HS-27A (cell line): ENCODE measurements at places on chromosomes 2 and 18.

- DNase-seq, result no peak
These were observed 558 bp upstream of the NEMP2 start for GRCh38 chr2:190535121-190535439.

- no peak for DNase-seq
These were observed 156.4 kb downstream of the SMAD7 start for GRCh38 chr18:48794251-48794970.

- no peak for DNase-seq
These were observed 3.6 kb upstream of the DOK6 start for GRCh38 chr18:69397096-69397495.

GRCh38 chr2:98857001-98857400 lies 79.0 kb downstream of the CRACDL start:
- no peak for DNase-seq

DNA sequence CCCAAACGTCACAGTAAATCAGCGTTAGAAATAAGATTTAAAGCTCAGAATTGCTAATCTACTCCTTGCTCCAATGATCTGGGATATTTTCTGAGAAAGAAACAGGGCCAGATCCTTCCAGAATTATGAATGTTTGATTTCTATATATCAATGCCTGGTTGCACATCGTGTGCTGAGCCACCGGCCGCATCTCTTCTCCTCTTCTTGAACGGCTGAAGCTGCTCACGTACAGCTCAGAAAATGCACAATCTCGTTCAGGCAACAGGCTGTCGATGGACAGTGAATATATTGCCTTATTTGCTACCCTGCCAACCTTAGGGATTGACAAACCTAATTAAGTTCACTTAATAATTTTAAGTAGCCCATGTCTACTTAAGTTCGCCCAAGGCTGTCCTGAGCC lies 169.5 kb downstream of the CLIP4 start:
- DNase-seq, result no peak

DNA sequence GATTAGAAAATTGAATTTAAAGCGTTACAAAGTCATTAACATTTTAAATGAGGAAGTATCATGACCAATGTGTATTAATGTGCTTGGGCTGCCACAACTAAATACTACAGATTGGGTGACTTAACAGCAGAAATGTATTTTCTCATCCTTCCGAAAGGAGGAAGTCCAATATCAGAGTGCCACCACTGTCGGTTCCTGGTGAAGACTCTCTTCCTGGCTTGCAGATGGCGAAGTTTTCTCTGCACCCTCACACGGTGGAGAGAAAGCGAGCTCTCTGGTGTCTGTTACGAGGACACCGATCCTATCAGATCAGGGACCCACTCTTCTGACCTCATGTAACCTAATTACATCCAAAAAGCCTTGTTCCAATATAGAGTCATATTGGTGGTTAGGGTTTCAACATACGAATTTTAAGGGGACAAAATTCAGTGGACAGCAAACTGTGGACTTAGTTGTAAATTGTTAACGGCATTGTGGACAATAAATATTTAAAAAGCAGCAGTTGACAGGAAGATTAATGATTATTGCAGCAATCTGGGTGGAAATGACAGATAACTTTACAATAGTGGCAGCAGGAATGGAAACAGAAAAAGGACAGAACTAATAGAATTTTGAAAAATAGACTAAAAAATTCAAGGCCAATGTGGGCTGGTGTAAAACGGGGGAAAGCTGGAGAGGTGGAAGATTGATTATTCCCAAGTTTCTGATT lies 35.1 kb upstream of the CYRIA start:
- DNase-seq, result no peak

DNA sequence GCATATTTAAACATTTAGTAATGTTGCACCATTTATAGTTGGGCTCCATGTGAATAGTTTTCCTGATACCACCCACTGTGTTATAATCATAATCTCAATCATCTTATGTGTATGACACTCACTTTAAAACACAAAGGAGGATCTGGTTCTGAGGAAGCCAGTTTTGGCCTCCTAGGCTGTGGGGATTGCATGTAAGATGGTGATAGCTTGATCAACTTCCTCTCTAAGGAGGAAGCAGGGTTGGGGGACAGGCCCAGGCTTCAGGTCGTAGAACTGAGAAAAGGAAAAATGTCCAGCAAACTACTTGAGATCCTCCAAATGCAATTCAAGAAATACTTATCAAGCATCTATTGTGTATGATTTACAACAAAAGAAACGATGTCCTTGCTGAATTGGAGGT lies 4.9 kb upstream of the PPM1B start:
- no peak for DNase-seq

- DNase-seq, result no peak
These were observed 63.8 kb upstream of the GPR45 start for GRCh38 chr2:105177536-105178254.

DNA sequence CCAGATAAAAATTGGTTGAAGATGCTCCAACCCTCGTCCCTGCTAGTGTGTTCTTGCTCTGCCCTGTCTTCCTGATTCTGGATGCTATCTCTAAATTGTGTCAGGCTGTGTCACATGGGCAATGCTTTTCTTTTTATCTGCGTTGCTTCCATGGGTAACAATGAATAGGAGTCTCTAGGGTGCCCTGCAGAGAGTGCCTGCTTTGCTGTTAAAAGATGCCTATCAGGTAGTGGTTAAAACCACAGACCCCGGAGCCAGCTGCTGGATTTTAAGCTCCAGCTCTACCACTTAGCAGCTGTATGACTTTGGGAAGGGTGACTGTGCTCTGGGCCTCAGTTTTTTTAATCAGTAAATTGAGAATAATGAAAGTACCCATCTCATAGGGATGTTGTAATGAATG lies 340.3 kb downstream of the PLCL1 start:
- DNase-seq, result no peak

- DNase-seq, result no peak
These were observed 543 bp downstream of the HADHB start for GRCh38 chr2:26245231-26245732.

DNA sequence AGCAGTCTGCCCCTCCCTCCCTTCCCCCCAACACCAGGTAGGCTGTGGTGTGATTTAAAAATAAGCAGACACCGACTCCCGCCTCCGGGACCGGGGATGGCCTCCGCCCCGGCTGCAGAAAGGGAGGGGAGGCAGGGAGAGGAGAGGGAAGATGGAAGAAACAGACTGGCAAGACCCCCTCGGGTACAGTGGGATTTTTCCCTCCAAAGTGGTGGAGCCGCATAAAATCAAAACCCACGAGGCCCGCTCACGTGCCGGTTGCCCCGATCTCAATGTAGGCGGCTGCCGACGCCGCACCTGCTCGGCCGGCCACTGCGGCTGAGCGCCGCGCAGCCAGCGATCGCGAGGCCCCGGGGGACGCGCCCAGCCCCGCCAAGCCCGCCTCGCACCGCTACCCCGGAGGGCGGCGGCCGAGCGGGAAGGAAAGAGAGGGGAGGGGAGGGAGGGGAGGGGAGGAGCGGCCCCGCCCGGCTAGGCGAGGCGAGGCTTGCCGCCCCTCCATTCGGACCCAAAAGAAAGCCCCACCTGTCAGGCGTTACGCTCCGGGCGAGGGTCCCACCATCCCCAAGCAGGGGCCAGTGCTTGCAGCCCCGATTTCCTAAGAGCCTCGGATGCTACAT lies 811 bp downstream of the ADD2 start:
- no peak for DNase-seq

DNA sequence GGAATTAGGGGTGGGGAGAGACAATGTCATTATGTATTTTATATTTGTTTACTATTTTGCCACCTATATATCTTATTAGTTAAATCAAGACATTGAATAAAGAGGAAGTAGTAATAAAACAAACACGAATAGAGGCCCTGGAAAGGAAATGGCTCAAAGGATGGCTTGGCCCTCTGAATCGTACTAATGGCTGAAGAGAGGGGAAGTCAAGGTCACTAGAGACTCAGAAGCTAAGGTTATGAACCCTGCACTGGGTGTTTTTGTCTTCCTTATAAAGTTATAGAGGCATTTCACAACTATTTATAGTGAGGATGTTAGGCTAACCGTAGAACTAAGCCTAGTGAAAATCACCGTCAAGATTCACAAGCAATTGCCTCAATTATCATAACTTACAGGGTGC lies 685.9 kb downstream of the ARHGAP15 start:
- no peak for DNase-seq

GRCh38 chr2:65608916-65609315 lies 176.5 kb upstream of the SPRED2 start:
- DNase-seq, result no peak

- no peak for DNase-seq
These were observed 288.1 kb downstream of the TMX3 start for GRCh38 chr18:68426731-68427315.

GRCh38 chr2:241577413-241578122 lies 19.0 kb downstream of the BOK start:
- no peak for DNase-seq

- DNase-seq, result no peak
These were observed 2186.3 kb upstream of the CELF4 start for GRCh38 chr18:39751921-39752320.

DNA sequence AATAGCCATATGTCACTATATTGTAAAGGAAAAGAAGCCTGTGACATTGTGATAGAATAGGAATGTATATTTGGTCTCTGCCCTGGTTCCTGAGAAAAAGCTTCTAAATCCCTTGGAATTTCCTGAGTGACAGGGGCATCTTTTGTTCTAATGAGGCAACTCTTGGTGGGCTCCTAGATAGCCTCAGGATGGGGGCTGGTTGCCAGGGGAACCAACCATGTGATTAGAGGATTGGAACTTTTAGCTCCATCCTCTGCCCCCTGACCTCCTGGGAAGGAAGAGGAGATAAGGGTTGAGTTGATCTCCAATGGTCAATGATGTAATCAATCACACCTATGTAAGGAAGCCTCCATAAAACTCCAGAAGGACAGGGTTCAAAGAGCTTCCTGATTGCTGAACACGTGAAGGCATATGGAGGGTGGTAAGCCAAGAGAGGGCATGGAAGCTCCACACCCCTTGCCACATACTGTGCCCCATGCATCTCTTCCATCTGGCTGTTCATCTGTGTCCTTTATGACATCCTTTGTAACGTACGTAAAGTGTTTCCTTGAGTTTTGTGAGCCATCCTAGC lies 2.9 kb upstream of the ME2 start:
- DNase-seq, result no peak

DNA sequence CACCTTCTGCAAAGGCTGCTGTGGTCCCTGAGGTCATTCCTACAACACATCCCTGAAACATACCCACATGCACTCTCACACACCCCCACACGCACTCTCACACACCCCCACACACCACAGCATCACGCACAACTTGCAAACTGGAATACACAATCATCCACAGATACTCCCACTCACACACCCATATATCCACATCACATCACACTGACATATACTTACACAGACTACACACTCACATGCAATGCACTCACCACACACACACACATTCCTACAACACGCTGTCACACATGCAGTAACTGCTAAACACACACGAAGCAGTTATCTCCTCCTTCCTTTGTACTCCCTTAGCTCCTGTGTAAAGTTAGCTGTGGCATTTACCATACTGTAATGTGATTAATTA lies 57.1 kb upstream of the PKDCC start:
- DNase-seq, result no peak

DNA sequence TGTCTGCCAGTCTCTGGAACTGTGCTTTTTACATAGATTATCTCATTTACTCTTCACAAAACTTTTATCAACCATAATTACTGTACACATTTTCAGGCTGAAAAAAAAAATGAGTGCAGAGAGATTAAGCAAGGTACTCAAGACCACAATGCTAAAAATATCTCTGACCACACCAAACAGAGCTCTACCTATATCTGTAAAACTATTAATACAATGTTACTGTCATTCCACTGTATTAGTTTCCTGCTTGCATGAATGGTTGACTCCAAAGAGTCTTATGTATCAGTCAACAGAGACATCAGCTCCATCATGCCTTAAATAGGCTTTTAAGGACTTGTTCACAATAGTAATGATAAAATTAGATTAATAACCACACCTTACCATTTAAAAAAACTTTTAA lies 134.7 kb upstream of the CCDC150 start:
- no peak for DNase-seq

- no peak for DNase-seq
These were observed 127.1 kb upstream of the TANK start for GRCh38 chr2:161033059-161033660.

- DNase-seq, result peak; percentile 90
These were observed 15.1 kb downstream of the SH2D6 start for GRCh38 chr2:85433511-85434089.

- DNase-seq, result no peak
These were observed 14.2 kb downstream of the SEPTIN2 start for GRCh38 chr2:241329669-241330615.

DNA sequence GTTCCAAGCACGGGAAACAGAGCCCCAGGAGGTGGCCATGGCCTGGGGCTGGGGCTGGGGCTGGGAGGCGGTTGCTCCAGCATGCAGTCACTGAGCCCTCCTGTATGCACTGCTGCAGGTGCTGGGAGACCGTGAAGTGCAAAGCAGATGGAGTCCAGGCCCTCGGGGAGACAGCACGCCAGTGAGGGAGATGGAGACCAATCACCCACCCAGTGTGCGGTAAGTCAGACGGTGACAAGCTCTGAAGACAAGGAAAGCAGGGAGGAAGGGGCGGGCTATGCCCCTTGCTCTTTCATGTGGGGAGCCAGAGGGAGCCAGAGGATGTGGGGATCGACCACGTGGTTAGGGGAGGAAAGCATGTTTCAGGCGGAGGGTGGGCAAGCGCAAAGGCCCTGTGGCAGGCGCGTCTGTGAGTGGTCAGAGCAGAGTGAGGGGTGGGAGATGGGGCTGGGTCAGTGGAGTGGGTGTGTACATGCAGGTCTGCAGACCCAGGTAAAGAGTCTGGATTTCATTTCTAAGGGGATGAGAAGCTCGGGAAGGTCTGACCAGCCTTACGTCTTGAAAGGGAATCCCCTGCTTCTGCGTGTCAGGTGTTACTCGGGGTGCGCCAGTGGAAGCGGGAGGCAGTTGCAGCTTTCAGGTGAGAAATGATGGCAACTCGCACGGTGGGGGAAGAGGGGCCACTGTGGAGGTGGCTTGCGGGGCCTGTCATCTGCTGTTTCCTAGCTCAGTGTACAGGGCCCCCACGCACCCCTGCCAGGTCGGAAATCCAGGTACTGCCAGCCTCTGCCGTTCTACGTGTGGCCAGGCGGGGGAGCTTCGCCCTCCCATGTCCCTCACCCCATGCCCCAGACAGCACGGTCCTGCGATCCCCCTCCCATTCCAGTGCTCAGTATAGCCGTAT lies 19.4 kb downstream of the RRM2 start:
- DNase-seq, result no peak

DNA sequence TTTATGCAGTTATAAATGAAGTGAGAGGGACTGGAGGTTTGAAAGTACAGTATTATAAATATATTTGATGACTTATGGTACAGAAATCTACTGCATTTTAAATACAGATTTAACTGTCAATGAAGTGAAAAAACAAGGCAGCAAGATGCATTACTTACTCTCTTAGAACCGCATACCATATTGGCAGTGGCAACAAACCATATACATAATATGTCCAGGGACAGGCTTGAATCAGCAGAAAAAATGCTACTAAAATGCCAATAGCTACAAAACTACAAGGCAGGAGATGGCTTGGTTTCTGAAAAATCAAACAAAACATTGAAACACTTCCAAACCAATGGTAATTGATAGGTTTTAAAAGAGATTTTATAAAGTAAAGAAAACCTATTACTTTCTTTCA lies 77.2 kb downstream of the PIGN start:
- DNase-seq, result no peak

GRCh38 chr18:55821219-55821618 lies 233.2 kb upstream of the TCF4 start:
- no peak for DNase-seq

- peak; percentile 17 for DNase-seq
These were observed 75.3 kb upstream of the CYP26B1 start for GRCh38 chr2:72222829-72223564.
